ENCODE measurements at places on chromosomes 6 and 20.

GRCh38 chr6:21098744-21099143, 494.8 kb upstream of the SOX4 start:
- DNase-seq: no peak

DNA sequence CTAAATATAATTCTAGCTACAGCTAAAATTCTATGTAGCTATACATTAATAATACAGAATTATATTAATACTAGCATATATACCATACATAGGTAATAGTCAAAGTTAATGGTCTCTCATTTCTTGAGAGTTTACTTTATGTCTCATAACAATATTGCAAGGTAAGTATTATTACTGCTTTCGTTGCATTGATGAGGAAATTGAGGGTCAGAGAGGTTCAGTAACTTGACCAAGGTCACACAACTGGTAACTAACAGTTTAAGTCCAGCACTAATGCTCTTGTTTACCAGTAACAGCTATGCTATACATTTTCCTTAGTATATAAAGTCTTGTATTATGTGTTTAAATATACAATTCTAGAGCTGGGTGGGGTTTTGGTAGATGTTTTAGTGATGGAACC, 67.6 kb downstream of the AFG1L start:
- no peak for DNase-seq

GRCh38 chr6:7528565-7528964, 12.9 kb upstream of the DSP start:
- DNase-seq: no peak

GRCh38 chr20:20666359-20666758, 46.1 kb downstream of the RALGAPA2 start:
- DNase-seq: no peak

- DNase-seq: no peak
Observed at GRCh38 chr6:68238097-68238601, 396.9 kb upstream of the ADGRB3 start.

DNA sequence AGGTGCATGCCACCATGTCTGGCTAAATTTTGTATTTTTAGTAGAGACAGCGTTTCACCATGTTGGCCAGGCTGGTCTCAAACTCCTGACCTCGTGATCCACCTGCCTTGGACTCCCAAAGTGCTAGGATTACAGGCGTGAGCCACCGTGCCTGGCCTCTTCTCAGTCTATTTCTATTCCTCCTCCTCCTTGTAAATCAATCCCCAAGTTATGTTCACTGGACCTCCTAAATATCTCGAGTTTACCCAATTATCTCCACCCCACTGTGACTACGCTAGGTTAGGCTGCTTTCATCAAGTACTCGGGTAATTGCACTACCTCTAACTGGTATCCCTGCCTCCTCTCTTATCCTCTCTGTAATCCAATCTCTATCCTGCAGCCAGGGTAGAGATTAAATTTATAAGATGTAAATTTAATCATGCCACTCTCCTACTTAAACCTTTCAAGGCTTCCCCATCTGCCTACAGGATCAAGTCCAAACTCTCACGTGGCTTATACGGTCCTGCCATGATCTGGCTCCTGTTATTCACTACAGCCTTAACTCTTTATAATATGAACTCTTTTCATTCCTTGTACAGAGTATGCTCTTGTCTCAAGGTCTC, 837 bp upstream of the MAD2L1BP start:
- no peak for DNase-seq

- no peak for DNase-seq
Observed at GRCh38 chr6:165807249-165807960, 144.4 kb upstream of the PDE10A start.

DNA sequence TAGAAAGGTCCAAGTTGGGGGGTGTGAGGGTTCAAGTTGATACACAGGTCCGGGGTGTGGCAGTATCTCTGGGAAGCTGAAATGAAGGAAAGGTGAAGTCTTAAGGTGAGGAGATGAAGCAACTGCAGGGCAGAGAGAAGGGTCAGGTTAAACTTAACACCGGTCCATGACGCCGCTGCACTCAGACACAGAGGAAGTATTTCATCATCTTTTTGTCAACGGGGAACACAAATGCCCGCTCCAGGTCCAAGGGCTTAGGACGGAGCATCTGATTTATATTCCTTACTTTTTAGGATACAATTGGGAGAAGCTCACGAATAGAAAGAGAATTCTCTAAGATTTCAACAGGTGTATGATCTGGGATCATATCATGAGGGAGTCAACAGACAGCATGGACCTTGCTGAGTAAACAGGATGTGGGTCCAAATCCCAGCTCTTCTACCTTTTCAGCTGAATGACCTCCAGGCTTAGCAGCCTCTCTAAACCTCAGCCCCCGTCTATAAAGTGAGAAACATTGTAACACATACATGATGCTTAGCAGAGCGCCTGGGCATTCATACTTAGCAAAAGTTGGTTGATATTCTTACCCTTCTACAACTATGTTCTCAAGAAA, 197.5 kb downstream of the ATXN1 start:
- no peak for DNase-seq

- no peak for DNase-seq
Observed at GRCh38 chr6:37826993-37827392, 7.5 kb downstream of the ZFAND3 start.

- peak; percentile 4 for DNase-seq
Observed at GRCh38 chr20:35463455-35464300, 8.3 kb downstream of the CEP250 start.

DNA sequence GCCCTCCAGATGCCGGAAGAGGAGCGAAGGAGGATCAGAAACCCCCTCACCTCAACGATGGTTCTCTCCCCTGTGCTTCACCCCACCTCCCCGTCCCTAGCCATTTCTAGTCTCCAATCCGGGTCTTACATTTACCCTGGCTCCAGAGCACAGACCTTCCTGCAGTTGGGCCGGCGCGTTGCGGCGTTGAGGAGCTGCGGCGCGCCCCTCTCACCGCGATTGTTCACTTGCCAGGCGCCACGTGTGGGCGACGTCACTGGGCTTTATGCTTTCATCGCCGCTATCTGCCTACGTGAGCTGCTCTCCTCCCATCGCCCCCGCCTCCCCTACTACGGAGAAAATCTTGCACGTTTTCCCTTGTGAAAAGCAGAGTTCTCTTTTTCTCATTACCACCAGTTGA, at the start of gene CRISP2:
TSS of gene CRISP2 (minus strand) at position 198 of the 400 bp plus-strand sequence. CDS start 4,347 bp downstream, outside the sequence.
- DNase-seq: no peak

GRCh38 chr6:168988801-168989200, 264.8 kb downstream of the THBS2 start:
- DNase-seq: no peak

DNA sequence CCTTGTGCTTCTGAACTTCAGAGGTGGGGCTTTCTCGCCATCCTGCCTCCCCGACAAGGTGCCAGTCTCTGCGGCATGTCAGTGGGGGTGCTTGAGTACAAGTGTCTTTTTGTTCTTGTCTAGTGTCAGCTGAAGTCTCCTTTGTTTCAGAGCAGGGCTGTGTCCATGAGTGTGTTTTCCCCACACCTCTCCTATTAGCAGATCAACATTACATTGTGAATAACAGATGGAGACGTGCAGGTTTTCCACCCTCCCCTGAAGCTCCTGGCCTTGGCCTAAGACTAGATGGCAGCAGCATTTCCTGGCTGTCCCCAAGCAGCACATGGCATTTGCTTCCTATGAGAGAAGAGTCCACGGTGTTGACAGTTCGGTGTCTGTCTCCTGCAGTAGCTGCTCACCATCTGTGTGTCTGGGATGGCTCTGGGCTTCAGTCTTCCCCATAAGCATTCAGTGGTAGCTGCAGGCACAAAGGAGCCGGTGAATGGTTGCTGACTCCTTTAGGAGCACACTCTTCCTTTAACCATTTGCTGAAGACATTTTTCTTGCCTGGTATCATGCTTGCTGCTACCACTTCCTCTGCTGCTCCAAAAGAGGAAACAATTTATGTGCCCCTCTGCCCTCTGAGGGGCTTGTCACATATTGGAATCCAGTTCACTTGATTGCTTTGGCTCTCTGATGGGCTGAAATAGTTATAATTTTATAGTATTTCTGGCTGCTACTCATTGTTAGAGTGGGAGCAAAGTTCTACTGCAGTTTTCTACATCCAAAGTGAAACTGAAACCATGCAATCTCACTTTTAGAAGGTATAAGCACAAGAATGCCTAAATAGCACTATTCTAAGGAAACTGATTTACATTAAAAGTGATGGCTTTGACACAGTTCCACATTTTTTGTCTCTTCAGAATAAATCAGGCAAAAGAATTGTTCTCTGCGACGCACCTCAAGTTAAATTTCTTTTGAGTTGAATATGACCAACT, 913.0 kb downstream of the C6orf118 start:
- no peak for DNase-seq

- DNase-seq: no peak
Observed at GRCh38 chr20:61950641-61951071, 115.0 kb downstream of the TAF4 start.

DNA sequence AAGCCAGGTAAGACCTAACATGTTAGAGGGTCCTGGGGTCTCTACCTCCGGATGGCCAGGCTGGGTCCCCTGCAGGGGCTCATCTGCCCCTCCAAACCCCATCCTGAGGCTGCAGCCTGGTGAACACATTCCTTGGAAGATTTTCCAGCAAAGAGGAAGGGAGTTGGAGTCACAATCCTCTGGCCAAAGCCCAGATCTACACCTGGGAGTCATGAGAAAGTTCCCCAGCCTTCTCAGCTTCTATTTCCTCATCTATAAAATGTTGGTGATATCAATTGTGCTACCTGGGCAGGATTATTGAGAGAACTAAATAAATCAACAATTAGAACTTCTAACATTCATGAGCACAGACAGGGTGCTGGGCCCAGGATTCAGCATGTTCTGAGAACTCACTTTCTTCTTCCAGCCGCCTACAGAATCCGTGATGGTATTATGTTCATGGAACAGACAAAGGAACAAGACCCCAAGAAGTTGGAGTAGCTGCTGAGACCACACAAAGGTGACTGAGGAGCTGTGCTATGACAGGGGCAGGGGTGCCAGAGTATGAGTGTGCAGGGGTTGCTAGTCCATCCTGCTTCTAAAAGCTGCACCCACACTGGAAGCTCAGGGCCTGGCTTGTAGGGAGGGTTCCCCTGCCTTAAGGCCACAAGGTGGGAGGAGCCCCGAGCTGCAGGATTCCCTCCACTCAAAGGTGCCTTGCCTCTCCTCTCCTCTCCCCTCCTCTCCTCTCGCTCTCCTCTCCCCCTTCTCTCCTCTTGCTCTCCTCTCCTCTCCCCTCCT, 68.9 kb downstream of the BMP7 start:
- DNase-seq: no peak

GRCh38 chr20:9206486-9206885, 137.6 kb downstream of the PLCB4 start:
- no peak for DNase-seq

DNA sequence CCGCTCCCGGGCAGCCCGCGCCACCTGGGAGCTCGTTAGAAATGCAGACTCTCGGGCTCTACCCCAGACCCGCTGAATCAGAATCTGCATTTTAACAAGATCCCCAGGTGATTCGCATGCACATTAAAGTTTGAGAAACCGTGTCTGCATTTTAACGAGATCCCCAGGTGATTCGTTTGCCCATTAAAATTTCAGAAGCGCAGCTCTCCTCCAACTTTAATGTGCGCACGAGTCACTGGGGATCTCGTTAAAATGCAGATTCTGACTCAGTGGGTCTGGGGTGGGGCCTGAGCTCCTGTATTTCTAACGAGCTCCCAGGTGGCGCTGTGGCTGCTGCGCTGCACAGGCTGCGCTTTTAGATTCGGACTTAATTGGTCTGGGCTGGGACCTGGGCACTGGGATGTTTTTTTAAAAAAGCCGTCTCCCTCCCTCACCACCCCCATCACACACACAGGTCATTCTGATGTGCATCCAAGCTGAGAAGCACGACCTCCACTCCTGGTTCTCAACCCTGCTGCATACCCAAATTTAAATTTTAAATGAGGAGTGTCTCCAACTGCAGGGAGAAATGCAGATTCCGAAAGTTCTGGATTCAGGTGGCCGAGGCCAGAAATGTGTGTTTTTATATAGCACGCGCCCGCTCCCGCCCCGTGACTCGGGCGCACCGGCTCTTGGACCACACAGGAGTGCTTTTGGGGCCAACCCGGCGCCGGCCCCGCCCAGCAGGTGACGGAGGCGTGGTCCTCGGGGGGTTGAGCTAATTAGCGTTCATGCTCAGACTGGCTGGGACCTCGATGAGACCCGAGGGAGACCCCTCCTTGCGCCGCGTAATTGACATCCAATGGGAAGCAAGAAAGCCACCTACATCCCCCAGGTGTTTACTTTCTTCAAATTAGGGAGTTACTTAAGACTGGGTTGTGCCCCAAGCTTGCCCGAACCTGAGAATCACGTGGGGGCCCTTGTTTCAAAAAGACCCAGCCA, 85.8 kb downstream of the ZFP64 start:
- no peak for DNase-seq

DNA sequence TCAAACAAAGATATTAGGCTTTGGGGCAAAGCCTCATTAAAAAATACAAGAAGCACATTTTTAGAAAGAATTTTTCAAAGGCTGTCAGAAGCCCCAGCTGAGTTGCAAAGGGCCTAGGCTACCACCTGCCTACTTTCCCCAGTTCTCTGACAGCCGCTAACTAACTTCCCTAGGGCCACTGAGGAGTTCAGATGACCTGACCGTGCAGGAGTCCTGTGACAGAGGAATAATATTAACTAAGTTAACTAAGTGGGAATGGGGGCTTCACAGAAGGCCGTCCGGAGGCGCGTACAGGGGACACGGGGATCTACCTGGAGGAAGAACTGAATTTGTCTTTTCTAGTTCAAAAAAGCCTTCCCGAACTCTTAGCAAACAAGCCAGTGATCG, 884 bp downstream of the MCHR2 start:
- no peak for DNase-seq

All from activated naive CD4-positive, alpha-beta T cell (primary cell).